Activated naive CD8-positive, alpha-beta T cell treated with anti-CD3 and anti-CD28 coated beads for 36 hours (primary cell): ENCODE measurements at places on chromosomes 12 and 14.

DNA sequence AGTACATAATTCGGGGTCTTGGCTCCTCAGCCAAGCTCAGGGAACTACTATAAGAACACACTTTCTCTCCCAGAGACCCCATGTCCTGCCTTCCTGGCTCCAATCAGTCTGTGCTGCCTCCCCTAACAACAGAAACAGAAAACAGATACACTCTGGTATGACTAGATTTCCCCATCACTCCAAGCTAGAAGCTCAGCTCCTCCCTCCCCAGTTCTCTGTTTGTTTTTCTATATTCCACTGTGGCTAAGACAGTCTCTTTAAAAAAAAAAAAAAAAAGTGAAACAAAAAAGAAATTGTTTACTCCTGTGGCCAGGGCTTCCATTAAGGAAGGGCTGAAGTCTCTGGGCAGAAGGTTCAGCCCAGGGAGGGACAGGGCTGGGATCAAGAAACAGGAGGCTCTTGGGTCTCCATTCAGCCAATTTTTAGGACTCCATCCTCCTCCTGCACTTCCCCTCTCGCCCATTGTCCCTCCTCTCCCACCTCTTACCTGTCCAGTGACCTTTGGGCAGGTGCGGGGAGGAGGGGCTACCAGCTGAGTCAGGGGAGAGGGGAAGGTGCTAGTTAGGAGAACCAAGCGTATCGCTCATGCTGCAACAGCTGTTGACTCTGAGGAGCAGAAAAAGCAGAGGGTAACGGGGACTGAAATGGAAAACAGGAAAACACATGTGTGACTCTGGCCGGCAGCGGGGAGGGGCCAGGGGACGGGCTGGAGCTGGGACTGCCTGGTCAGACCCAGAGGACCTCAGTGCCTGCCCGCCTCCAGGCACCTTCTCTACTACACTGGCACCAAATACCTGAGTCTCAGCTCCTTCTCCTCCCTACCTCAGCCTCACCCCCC lies 4.1 kb upstream of the SLC7A7 start:
- H3K27me3 ChIP-seq: peaks cover 24% of the 10 kb centered on the region
- DNase-seq: no peak
- no peak overlapping the region for H3K4me3 ChIP-seq

DNA sequence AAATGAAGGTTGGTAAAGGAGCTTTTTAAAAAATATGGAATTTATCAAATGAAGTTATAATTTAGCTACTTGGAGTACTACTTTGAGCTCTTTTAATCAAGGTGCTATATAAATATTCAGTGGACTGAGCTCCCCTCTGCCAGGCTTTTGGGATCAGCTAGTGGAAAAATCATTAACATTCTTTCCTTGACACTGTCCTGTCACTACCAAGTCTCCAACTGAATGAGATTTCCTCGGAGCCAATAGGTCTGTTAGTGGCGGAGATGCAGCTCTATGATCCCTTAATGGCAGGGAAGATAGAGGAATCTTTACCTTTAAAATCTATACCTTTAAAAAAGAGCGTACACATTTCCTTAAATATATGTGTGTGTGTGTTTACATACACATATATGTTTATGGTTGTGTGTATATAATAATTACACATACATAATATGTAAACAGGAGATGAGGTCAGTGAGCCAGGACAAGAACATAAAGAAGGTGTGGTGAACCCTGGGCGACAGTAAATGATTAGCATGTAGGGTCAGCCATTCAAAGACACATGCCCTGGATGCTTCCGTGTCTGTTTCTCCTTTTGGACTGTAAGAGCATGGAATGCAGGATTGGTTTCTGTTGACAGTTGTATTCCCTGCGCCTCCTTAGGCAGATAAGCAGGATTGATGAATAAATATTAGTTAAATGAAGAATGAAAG lies 47.7 kb upstream of the ATP2A2 start:
- no peak for DNase-seq
- no peaks in the 10 kb centered on the region for H3K4me1 ChIP-seq
- peaks cover 2% of the 10 kb centered on the region for H3K36me3 ChIP-seq
- H3K27me3 ChIP-seq: no peaks in the 10 kb centered on the region

DNA sequence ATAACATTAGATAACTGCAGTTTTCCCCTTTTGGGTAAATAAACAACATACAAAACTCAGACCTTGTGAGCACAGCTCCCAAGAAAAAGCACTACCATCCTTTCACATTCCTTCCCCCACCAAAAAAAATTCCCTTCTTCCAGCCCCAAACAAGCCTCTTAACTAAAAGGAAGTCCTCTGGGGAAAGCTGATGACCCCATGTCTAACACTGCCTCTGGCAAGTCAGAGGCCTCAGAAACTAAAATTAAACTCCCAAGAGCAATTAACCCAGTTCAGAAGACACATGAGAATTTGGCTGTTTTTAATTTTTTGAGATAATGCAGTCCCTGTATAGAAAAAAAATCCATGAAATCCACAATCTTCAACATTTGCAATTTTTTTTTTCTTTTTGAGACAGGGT lies 127.7 kb downstream of the SPTSSA start:
- H3K27me3 ChIP-seq: no peaks in the 10 kb centered on the region
- H3K36me3 ChIP-seq: no peaks in the 10 kb centered on the region
- H3K27ac ChIP-seq: no peak overlapping the region
- no peak for DNase-seq

- H3K27me3 ChIP-seq: no peaks in the 10 kb centered on the region
- peaks cover 75% of the 10 kb centered on the region for H3K4me1 ChIP-seq
- H3K27ac ChIP-seq: peak overlapping the region; percentile 52
- no peak for DNase-seq
Measured at GRCh38 chr14:61468063-61468825, 146.9 kb downstream of the PRKCH start.
